Stimulated activated CD8-positive, alpha-beta memory T cell treated with anti-CD3 and anti-CD28 coated beads, Interleukin-7, amount 100 ng/mL, for 1 hour (primary cell): ENCODE measurements at places on chromosomes 1 and 21.

- DNase-seq = no peak
Observed at GRCh38 chr1:228343191-228343661, 63.4 kb downstream of the TRIM11 start.

DNA sequence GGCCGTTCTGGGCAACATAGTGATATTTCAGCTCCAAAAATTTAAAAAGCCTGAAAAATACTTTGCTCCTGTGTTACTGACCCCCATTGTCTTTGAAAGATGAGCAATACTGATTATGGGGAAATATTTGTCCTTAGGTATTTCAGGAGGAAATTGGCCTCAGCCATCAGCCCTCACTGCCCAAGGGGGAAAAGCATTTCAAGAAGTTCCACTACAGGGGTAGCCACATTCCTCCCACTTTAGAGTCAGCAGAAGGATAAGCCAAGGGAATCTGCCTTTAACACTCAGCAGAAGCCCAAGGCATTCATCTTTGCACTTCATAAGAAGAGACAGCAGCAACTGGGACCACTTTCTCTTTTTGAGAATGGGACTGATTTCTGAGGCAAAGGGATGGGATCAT lies 40.5 kb upstream of the ZNF326 start:
- no peak for DNase-seq

GRCh38 chr1:36884029-36884701 lies 150.2 kb downstream of the GRIK3 start:
- DNase-seq = no peak

- DNase-seq = no peak
Observed at GRCh38 chr1:199550199-199551065, 477.1 kb upstream of the NR5A2 start.

- DNase-seq = no peak
Observed at GRCh38 chr1:17094664-17095063, 24.6 kb downstream of the PADI2 start.

DNA sequence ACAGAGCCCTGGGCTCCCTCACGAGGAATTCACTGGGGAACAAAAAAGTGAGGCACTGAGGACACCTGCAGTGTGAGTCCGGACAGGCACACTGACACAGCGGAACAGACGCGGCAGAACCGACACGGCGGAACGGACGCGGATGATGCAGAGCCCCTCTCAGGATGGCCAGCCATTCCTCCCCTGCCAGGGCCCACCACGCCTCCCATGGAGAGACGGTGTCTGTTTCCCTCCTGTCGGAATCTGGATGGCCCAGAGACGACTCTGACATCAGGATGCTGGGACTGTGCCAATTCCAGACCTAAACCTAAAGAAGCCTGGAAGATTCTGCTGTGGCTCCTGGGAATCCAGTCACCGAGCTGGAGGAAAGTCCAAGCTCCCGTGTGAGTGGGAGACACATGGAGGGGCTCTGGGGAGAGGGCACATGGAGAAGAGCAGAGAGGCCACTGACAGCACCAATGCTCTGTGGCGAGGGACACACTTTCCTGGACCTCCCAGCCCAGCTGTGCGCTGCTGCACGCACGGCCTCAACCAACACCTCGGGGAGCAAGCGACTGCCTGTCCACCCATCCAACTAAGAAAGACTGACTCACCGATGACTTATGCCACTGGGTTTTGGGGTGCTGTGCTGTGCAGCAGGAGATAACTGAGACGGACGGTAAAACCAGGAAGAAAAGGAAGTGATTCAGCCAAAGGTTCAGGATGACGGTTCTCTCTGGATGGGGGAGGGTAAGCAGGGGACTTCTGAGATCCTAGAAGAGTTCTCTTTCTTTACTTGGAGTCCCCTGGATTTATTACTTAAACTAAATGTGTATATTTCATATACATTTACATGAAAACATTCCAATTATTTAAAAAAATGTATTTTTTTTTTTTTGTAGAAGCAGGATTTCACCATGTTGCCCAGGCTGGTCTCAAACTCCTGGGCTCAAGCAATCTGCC lies 23.3 kb downstream of the ZBTB17 start:
- no peak for DNase-seq

GRCh38 chr1:47323599-47324031 lies 9.7 kb upstream of the STIL start:
- DNase-seq = no peak

DNA sequence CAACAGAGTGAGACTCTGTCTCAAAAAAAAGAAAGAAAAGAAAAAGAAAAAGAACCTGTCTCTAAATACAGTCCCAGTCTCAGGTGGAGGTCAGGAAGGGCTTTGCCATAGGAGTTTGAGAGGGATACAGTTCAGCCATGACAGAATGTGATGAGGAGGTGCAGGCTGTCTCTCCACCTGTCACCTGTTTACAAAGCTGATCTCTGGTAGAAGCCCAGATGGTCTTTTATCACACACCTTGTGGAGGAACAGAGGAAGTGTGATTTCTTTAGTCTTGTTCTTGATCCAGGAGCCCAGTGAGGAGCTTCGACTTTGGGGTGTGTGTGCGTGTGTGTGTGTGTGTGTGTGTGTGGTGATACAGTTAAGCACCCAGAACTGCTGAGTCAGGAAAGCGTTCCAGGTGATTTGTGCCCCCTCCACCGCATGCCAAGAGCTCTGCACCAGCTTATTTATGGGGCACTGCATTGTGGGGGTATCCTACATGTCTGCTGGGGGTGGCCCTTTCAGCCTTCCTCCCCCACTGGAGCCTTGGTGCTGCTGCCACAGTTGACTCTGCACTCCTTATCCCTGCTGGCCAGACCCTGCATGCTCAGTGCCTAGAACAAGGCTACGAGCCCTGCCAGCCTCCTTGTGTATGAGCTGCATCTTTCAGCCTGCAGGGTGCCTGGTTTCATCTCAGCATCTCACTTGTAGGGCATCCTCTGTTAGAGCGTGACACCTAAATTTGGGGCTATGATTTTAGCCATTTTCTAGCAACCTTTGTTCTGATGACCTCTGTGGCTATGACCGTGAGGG lies 19.3 kb downstream of the DOP1B start:
- no peak for DNase-seq
